ENCODE measurements at places on chromosomes 6 and 20. TPM values are rescaled to one million over a fixed set of nuclear protein-coding genes. Genes with fewer than 3 reads are reported as not detected.

DNA sequence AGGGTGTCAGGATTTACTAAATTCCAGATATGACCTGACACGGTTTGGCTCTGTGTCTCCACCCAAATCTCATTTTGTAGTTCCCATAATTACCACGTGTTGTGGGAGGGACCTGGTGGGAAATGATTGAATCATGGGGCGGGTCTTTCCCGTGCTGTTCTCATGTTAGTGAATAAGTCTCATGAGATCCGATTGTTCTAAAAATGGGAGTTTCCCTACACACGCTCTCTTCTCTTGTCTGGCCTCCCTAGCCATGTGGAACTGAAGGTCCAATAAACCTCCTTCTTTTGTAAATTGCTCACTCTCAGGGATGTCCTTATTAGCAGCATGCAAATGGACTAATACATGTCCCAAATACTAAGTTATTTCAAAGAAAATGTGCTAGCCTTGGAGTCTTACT lies 121.1 kb downstream of the CENPW start:
- no peaks in the 10 kb centered on the region for H3K36me3 ChIP-seq
- no peaks in the 10 kb centered on the region for H3K4me1 ChIP-seq
- DNase-seq = no peak
- no peak overlapping the region for H3K27ac ChIP-seq
- no peaks in the 10 kb centered on the region for H3K27me3 ChIP-seq

GRCh38 chr6:155245831-155246230 lies 18.0 kb upstream of the CLDN20 start:
- H3K36me3 ChIP-seq = peaks cover 85% of the 10 kb centered on the region
- H3K27me3 ChIP-seq = no peaks in the 10 kb centered on the region
- no peak overlapping the region for H3K4me3 ChIP-seq
- no peak overlapping the region for H3K27ac ChIP-seq

DNA sequence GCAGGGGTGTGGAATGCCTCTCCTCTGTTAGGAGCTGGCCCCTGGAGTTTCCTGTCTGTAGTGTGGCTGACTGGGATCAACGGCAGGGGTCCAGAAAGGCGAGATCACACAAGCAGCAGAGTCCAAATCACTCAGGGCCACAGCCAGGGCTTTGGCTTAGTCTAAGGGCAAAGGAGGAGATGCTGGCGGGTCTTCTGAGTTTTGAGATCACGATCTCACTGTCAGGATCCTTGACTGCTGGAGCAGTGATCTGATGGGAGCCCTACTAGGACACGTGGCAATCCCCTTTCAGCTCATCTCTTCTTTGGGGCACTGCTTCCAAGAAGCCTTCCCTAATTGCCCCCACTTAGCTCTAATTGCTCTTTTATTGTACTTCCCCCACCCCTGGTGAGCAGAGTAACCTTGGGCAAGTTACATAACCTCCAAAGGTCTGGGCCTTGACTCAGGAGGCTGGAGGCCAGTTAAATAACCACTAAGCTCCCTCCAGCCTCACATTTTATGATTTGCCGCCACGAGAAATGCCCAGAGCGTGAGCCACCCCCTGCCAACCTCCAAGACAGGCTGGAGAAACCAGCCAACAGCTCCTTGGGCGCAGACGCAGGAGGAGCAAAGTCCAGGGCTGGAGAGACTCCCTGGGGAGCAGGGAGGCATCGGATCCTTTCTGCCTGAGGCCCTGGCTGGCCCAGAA lies 12.0 kb downstream of the KCNK5 start:
- no peaks in the 10 kb centered on the region for H3K36me3 ChIP-seq
- H3K4me1 ChIP-seq = no peaks in the 10 kb centered on the region
- no peaks in the 10 kb centered on the region for H3K27me3 ChIP-seq
- DNase-seq = no peak

DNA sequence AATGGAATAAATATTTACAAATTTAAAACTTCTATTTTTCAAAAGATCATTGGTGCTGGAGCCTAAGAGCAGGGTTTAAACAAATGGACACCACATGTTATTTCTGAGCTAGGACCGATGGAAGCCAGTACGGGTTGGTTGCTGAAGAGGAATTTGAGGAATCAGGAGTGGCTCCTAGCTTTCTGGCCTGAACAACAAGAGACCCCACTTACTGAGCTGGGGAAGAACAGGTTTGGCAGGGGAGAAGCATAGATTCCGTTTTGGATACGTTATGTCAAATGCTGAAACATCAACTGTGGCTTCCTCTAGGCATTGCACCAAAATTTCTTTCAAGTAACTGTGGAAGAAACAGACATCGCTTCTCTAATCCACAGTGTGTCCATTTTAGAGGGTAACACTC lies 6.7 kb downstream of the WDR27 start:
- H3K4me3 ChIP-seq = no peak overlapping the region
- peaks cover 3% of the 10 kb centered on the region for H3K4me1 ChIP-seq
- no peaks in the 10 kb centered on the region for H3K27me3 ChIP-seq
- DNase-seq = no peak
- H3K27ac ChIP-seq = no peak overlapping the region

DNA sequence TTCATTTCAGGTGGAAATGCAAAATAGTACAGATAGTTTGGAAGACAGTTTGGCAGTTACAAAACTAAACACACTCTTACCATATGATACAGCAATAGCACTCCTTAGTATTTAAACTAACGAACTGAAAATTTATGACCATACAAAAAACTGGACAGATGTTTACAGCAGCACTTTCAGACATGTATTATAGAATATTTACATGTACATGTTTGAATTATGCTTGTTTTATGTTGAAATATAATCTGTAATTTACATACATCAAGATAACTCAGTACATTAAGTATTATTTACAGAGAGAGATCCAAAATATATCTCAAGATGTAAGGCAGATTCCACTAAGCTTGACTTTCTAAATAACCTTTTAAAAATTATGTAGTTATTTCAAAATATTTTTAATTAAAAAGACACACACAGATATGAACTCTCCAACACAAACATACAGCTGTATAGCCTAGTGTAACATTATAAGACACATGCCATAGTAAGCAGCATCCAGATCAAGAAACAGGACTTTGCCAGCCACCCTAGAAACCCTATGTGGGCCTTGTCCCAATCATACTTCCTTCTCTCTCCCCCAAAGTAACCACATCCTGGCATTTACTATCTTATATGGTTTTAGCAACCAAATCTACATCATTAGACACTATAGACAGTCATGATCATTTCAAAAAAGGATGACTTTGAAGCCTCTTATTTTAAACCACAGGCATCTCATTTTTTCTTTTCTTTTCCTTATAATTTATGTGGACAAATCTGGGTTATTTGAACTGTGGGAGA lies 82.2 kb downstream of the MAN1A1 start:
- H3K27ac ChIP-seq = no peak overlapping the region
- DNase-seq = no peak
- H3K4me3 ChIP-seq = no peak overlapping the region
- no peaks in the 10 kb centered on the region for H3K27me3 ChIP-seq
- H3K4me1 ChIP-seq = no peaks in the 10 kb centered on the region

DNA sequence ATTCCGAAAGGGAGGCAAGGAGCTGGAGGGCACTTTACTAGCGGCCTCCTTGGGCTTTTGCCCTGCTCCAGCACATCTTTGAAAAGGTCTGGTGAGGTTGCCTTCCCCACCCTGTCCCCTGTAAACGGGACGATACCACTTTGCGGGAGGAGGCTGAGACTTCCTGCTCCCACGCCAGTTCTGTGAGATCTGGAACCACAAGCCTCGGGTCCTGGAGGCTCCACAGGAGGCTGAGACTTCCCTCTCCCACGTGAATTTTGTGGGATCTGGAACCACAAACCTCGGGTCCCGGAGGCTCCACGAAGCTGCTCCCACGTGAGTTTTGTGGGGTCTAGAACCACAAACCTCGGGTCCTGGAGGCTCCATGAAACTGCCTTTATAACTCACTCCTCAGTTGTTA lies 209.3 kb downstream of the DLL1 start:
- DNase-seq = no peak
- no peaks in the 10 kb centered on the region for H3K27me3 ChIP-seq
- no peak overlapping the region for H3K4me3 ChIP-seq

The C20orf202 gene
- not detected for total RNA-seq

DNA sequence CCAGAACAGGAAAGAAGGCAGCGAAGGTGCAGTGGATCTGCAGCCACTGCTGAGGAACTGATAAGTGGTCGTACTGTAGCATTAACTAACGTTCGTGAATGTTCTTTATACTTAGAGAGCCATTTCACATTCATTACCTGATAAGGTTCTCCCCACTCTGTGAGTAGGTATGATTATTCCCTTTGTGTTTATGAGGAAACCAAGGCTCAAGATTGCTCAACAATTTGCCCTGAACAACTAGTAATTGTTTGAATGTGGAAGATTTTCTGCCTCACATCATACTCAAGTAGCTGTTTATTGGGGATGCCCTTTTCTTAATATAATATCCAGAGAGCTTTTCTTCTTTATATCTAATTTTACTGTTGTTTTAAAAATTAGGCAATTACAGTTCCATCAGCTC lies 24.9 kb upstream of the ELOVL5 start:
- H3K4me1 ChIP-seq = no peaks in the 10 kb centered on the region
- no peak overlapping the region for H3K27ac ChIP-seq
- H3K36me3 ChIP-seq = no peaks in the 10 kb centered on the region
- DNase-seq = no peak
- H3K27me3 ChIP-seq = peaks cover 4% of the 10 kb centered on the region
- H3K4me3 ChIP-seq = no peak overlapping the region

GRCh38 chr6:91443405-91443804 lies 856.5 kb upstream of the MAP3K7 start:
- H3K36me3 ChIP-seq = no peaks in the 10 kb centered on the region
- no peak overlapping the region for H3K27ac ChIP-seq
- peaks cover 29% of the 10 kb centered on the region for H3K4me1 ChIP-seq
- DNase-seq = no peak
- no peak overlapping the region for H3K4me3 ChIP-seq

GRCh38 chr6:32056254-32056653 lies 18.0 kb downstream of the CYP21A2 start:
- H3K36me3 ChIP-seq = no peaks in the 10 kb centered on the region
- DNase-seq = no peak
- H3K4me3 ChIP-seq = no peak overlapping the region
- no peak overlapping the region for H3K27ac ChIP-seq

The HLA-DQA1 gene
- not detected for total RNA-seq

GRCh38 chr6:127907960-127908640 lies 7.2 kb upstream of the THEMIS start:
- no peak overlapping the region for H3K27ac ChIP-seq
- no peak overlapping the region for H3K4me3 ChIP-seq
- H3K4me1 ChIP-seq = no peaks in the 10 kb centered on the region
- no peak for DNase-seq
- H3K27me3 ChIP-seq = 0 out of 2 replicates have a peak, but pooled peaks cover 2% of the 10 kb centered on the region
- no peaks in the 10 kb centered on the region for H3K36me3 ChIP-seq

- no peak overlapping the region for H3K4me3 ChIP-seq
- peaks cover 18% of the 10 kb centered on the region for H3K4me1 ChIP-seq
- no peak for DNase-seq
- no peak overlapping the region for H3K27ac ChIP-seq
Measured at GRCh38 chr20:25038591-25039015, 19.3 kb downstream of the ACSS1 start.

GRCh38 chr6:235763-236360 lies 56.4 kb upstream of the DUSP22 start:
- no peaks in the 10 kb centered on the region for H3K36me3 ChIP-seq
- H3K27ac ChIP-seq = no peak overlapping the region
- peaks cover 10% of the 10 kb centered on the region for H3K4me1 ChIP-seq

- H3K36me3 ChIP-seq = peaks cover 12% of the 10 kb centered on the region
- peak; percentile 57 for DNase-seq
- peaks cover 17% of the 10 kb centered on the region for H3K4me1 ChIP-seq
Measured at GRCh38 chr6:7108196-7108963, 619 bp downstream of the RREB1 start.

- peaks cover 30% of the 10 kb centered on the region for H3K36me3 ChIP-seq
- no peak overlapping the region for H3K4me3 ChIP-seq
- no peaks in the 10 kb centered on the region for H3K4me1 ChIP-seq
- H3K27ac ChIP-seq = no peak overlapping the region
Measured at GRCh38 chr6:85551264-85551663, 42.4 kb downstream of the SNX14 start.

GRCh38 chr6:133631421-133631820 lies 257.5 kb upstream of the TCF21 start:
- peak overlapping the region; percentile 65 for H3K27ac ChIP-seq
- no peaks in the 10 kb centered on the region for H3K27me3 ChIP-seq
- H3K4me3 ChIP-seq = no peak overlapping the region
- H3K36me3 ChIP-seq = no peaks in the 10 kb centered on the region

DNA sequence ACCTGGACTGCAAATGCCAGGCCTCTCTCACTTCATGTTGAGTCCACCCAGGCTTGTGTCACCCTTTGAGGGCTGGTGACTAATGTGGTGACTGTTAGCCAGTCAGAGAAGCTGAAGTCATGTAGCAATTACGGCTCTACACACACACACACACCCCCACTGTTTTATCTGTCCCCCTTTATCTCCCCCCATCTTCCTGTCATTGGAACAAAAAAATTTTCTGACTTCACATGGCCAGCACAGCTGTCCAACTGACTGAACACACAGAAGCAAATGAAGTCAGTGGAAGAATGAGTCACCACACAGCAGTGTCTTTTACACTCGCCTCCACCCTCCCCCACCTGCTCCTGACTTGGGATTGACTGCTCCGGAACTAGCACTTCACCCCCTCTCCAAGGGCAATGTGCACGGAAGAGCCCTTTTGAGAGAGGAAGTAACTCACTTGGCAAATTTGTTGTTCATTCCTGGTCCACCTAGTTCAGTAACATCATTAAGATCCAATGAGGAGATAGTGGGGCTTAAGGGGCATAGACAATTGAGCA lies 198.0 kb downstream of the RNF144B start:
- H3K36me3 ChIP-seq = no peaks in the 10 kb centered on the region
- H3K4me3 ChIP-seq = no peak overlapping the region
- H3K27ac ChIP-seq = no peak overlapping the region
- DNase-seq = peak; percentile 65
- no peaks in the 10 kb centered on the region for H3K27me3 ChIP-seq
- peaks cover 14% of the 10 kb centered on the region for H3K4me1 ChIP-seq

GRCh38 chr20:39025883-39026282 lies 63.7 kb downstream of the DHX35 start:
- no peaks in the 10 kb centered on the region for H3K27me3 ChIP-seq
- no peak overlapping the region for H3K27ac ChIP-seq
- DNase-seq = no peak
- H3K4me3 ChIP-seq = no peak overlapping the region

GRCh38 chr6:44020148-44020547 lies 107.1 kb downstream of the MRPL14 start:
- H3K27me3 ChIP-seq = no peaks in the 10 kb centered on the region
- H3K36me3 ChIP-seq = no peaks in the 10 kb centered on the region
- no peak overlapping the region for H3K27ac ChIP-seq
- H3K4me3 ChIP-seq = no peak overlapping the region
- DNase-seq = no peak

DNA sequence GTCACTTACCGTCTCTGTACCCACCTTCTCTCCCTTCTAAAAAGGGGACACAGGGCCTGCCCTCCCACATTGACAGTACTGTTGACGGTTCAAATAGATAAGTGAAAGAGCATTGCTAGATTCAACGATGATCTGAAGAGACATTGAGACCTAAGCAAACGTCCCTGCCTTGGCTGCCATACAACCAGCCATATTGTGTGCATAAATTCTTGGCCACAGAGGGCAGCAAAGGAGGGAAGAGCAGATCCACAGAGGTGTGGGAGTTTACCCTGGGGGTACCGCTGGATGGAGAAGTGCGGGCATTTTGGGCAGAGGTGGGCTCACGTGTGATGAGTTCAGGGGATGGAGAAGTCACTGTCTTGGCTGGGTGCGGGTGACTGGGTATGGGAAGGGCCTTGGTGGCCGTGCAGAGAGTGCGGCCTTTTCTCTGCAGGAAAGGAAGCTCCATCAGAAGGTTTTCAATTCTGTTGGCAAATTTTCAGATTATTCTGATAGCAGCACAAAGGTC lies 85.6 kb downstream of the POPDC3 start:
- H3K4me3 ChIP-seq = no peak overlapping the region
- H3K27ac ChIP-seq = no peak overlapping the region
- no peak for DNase-seq

The KCNK5 gene
- total RNA-seq = not detected

The CLVS2 gene
- not detected for total RNA-seq

All from SJSA1 (cell line).